NCI-H1930 (cell line): ENCODE measurements at places on chromosomes 3 and 15.

GRCh38 chr15:81239190-81239589 lies 42.5 kb downstream of the IL16 start:
- DNase-seq: no peak

DNA sequence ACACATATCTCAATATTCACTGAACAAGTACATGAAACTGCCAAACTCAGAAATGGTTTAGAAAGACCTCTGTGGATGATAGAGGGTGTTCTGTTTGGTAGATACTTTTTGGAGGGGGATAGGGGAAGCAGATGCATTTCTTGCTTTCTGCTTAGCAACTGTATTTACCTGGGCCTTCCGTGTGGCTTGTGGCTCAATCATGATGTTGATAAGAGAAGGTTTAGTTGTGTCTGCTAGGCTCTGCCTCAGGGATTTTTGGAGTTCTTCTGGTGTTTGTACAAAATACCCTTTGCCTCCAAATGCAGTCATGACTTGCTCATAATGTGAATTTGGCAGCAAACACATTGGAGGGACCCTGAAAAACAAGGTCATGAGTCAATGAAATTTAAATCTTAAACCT lies 38.2 kb downstream of the HACL1 start:
- no peak for DNase-seq

- DNase-seq: no peak
Measured at GRCh38 chr15:51884517-51885236, 55.2 kb downstream of the TMOD3 start.

DNA sequence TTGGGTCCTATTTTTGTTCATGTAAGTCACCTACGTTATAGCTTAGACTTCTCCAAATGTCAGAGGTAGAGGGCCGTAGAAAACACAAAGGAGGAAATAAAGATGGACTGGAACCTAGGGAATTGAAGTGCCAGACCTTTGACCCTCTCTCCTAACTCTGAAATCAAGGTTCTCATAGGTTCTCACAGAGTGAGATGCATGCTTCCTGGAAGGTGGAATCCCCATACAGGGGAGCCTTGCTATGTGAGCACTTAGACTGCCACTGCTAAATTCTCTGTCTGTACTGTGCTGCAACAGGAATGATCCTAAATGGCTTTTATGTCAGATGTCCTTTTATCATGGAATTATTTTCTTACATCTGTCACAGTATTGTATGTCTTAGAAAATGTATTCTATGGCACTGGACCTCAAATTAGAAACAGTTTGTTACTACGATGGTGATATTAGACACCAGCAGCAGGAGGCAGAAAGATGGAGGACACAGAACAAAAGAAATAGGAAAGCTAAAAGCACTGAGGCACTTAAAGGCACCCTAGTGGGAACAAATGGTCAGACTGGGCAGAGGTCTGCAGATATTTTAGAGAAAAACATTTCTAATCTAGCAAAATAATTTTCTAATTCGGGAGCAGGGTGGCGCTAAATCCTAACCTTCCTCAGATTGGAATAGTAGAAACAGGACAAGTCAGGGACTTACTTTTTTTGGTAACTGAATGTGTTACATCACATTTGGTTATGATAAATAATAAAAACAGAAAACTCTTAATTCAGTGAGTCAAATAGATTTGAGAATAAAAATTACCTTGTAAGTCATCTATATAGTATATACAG lies 60.2 kb upstream of the CDAN1 start:
- DNase-seq: no peak

GRCh38 chr15:70053001-70053715 lies 44.6 kb downstream of the TLE3 start:
- no peak for DNase-seq

DNA sequence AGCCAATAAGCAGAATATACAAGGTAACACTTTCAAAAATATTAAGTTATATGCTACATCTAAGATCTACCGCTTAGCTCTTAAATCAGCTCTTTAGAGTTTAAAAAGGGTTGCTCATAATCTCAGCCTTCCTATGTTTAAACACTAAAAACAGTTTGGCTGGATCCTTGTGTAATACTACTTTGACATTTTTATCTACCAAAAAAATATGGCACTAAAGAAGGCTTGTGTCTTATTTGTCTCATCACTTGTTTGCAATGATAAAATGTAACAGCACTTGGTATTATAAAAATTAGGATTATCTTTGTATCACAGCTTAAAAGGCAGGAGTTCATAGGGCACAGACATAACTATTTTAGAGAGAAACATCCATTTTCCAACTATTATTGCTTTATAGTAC lies 9.8 kb downstream of the ANKRD28 start:
- no peak for DNase-seq

DNA sequence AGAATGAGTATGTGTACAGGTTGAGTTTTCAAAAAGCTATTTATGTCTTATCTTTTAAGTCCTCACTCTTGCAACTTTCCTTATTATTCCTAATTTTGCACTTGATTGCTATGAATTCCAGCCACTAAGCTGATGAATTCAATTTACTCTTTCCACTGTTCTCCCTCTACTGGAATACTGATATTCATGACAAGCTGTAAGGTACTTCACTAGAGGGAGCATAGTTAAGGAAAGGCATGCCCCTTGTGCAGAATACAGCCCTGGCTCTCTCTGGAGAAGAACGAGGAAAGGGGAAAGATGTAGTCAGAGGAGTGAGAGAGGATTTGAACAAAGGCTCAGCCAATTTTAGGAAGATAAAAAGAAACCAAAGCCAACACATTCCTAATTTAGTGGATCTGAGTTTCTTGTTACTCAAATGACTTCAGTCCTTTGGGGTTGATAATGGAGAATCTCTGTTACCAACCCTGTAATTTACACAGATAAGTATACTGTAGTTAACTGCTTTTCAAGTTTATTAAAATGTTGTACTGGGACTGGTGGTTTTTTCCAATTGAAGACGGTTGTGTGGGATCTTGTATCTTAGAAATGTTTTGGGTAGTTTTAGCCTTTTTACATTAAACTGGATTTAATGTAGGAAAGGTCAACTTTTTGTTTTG lies 4.0 kb downstream of the SCAANT1 start:
- DNase-seq: no peak

GRCh38 chr15:55846116-55846707 lies 103.3 kb upstream of the PRTG start:
- peak; percentile 20 for DNase-seq

DNA sequence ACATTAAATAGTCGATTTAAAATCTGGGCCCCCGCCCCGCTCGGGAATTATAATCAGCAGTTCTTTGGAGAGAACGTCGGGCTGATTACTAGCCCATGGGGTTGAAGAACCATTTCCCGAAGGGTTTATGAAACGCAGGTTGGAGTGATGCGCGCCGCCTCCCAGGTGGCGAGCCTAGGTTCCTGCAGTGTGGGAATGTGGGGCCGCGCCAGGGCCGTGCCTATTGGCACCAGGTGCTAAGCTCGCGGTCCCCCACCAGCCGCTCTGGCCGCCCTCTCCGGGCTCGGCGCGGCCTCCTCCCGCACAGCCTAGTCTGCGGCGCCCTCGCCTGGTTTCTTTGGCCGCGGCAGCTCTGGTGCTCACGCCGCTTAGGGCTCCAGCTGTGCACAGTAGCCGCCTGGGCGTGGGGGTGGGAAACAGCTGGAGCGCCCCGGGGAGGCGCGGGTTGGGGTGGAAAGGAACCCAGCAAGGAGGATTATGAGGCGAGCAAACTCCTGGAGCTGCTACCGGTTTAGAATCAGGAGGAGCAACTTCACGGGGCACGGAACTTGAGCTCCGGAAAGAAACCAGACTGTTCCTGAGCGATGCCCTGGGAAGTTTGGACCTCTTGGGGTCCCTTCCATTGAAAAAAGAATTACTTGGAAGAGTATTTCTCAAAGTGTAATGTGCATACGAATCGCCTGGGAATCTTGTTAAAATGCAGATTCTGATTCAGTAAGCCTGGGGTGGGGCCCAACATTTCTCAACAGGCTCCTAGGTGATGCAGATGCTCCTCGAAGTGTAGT lies 5.6 kb upstream of the MECOM start:
- DNase-seq: peak; percentile 56

GRCh38 chr3:35486295-35486694 lies 153.0 kb upstream of the ARPP21 start:
- DNase-seq: no peak

- DNase-seq: no peak
Measured at GRCh38 chr3:172201870-172202236, 162.5 kb downstream of the FNDC3B start.

GRCh38 chr3:55607844-55608243 lies 120.7 kb upstream of the WNT5A start:
- DNase-seq: peak; percentile 63

DNA sequence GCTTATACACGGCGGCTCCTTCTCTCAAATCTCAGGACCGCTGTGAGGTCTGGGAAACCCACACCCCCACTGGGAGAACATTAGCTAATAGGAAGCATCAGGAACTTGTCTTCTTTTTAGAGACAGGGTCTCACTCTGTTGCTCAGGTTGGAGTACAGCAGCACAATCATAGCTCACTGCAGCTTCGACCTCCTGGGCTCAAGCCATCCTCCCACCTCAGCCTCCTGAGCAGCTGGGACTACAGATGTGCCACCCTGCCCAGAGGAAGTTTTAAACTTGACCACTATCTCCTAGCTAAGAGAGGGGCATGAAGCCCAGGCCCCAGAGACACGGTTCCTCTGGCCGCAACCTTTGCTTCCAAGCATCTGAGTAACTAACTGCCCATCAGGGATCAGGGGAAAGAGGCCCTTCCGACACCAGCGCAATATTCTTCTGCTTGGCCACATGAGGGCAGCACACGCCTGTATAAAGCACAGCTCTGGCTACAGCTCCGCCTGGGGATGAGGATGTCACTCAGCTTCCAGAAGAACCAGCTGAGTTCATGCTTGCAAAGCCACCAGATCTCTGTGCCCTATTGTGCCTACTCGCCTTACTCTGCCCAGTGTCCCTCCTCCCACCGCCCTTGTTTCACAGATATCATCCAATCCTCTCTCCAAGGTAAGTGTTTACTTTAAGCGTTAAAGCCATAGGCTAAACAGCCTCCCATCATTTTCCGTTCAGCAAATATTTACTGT lies 57.6 kb upstream of the SLC6A11 start:
- peak; percentile 8 for DNase-seq

DNA sequence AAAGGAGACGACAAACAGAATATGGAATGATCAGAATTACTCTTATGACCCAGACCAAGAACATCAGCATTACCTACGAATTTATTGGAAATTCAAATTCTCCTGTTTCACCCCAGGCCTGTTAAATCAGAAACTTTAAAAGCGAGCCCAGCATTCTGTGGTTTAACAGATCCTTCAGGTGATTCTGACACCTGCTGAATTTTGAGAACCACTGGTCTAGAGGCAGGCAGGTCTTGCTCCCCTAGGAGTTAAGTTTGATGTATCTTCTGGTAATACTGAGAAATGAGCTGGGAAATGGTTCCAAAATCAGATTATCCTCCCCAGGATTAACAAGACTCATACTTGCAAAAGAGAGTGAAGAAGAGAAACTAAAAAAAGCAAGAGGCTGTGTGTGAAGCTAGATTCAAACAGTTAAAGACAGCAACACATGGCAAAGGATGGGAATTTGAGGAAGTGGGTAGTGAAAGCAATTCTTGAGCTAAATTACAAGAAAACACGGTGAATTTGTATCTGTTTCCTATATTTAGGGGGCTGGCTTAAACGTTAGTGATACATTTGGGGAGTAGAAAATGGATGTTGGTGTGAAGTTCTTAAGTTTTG lies 66.0 kb downstream of the FLNB start:
- no peak for DNase-seq
